ENCODE measurements at places on chromosomes 3 and 15.

GRCh38 chr3:121481106-121481880, 64.5 kb downstream of the POLQ start:
- no peak for DNase-seq

DNA sequence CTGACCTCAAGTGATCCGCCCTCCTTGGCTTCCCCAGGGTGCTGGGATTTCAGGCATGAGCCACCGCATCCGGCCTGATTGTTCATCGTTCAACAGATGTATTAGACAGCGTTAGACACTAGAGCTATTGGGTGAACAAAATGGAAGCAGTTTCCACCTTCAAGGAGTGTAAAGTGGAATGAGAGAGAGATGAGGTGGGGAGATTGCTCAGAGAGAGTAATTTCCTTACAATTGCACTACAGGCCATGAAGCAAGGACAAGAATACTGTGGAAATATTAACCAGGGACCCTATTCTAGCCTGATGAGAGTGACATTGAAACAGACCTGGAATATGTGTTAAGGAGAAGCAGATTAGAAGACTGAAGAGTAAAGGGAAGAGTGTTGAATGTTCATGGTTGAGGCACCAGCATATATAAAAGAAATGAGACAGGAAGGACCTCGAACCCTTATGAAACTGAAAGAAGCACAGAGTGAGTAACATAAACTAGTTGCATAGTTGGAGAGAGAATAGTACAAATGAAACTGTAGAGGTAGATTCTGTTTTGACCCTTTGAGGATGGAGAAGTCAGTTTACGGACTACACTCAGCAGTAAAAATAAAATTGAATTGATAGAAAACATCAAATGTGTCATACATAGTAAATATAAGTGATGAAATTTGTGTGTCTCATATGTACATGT, 7.2 kb downstream of the RTF1 start:
- no peak for DNase-seq

GRCh38 chr3:130507746-130508145, 9.2 kb upstream of the COL6A6 start:
- DNase-seq, result no peak

- no peak for DNase-seq
Measured at GRCh38 chr3:78645628-78646310, 1122.0 kb downstream of the ROBO1 start.

GRCh38 chr3:83802801-83803200, 1156.0 kb upstream of the CADM2 start:
- no peak for DNase-seq

GRCh38 chr15:30962079-30962478, 29.3 kb downstream of the MTMR10 start:
- DNase-seq, result no peak

- no peak for DNase-seq
Measured at GRCh38 chr3:174441588-174442301, 417.4 kb upstream of the NAALADL2 start.

GRCh38 chr3:14431452-14431916, 29.1 kb downstream of the SLC6A6 start:
- peak; percentile 40 for DNase-seq

DNA sequence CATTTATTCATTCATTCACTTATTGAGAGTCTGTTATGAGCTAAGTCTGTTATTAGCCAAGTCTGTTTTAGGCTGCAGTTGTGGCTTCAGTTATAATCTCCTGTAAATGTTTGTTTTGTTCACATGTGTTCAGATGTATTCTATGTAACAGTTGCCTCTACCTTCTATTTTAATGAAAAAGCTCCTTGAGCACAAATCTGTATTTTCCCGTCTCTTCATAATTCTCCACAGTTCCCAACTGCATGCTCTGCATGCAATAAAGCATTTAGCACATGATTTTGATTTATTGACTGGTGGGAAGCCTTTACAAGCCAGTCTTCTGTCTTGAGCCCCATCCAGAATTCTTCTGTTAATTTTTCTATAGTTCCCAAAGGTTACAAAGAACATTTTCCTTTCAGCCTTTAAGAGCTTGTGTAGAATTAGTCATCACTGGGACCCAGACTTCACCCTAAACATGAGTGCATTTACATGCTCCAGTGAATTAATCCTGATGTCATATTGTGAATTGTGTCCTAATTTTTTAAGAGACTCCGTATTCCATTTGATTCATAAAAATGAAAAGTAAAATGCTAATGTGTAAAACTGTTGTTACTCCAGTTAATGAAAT, 122.3 kb upstream of the NR2E3 start:
- DNase-seq, result no peak

DNA sequence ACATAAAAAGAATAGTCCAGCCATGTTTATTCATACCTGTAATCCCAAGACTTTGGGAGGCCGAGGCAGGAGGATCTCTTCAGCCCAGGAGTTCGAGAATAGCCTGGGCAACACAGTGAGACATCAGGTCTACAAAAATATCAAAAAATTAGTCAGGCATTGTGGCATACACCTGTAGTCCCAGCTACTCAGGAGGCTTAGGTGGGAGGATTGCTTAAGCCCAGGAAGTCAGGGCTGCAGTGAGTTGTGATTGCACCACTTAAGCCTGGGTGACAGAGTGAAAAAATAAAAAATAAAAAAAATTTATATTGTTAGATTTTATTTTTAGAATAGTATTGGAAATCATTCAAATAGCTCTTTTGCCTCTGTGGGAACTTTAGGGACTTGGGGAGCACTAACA, 12.8 kb upstream of the TM4SF1 start:
- DNase-seq, result no peak

DNA sequence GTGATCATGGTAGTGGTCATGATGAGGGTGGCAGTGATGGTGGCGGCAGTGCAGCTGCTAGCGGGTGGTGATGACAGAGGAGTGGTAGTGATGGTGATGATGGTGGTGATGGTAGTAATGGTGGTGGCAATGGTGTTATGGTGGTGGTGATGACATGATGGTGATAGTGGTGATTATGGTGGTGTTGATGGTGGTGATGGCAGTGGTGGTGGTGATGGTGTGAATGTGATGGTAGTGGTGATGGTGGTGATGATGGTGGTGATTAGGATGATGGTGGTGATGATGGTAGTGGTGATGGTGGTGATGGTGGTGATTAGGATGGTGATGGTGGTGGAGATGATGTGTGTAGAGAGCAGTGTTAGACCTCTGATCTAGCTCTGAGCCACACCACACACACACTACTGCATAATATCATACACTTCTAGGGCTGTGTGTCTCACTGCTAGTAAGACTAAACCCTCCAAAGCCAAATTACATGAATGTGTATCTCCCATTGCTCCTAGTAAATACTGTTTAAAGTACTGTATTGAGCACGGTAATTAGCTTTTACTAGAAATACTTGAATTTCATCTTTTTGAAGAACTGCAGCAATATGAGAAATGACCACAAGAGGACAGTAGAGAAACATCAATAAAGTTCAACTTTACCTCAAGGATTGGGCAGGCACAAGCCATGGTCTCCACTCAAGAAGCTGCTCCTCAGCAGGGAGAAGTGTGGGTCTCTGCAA, 28.8 kb downstream of the TMED3 start:
- DNase-seq, result no peak

DNA sequence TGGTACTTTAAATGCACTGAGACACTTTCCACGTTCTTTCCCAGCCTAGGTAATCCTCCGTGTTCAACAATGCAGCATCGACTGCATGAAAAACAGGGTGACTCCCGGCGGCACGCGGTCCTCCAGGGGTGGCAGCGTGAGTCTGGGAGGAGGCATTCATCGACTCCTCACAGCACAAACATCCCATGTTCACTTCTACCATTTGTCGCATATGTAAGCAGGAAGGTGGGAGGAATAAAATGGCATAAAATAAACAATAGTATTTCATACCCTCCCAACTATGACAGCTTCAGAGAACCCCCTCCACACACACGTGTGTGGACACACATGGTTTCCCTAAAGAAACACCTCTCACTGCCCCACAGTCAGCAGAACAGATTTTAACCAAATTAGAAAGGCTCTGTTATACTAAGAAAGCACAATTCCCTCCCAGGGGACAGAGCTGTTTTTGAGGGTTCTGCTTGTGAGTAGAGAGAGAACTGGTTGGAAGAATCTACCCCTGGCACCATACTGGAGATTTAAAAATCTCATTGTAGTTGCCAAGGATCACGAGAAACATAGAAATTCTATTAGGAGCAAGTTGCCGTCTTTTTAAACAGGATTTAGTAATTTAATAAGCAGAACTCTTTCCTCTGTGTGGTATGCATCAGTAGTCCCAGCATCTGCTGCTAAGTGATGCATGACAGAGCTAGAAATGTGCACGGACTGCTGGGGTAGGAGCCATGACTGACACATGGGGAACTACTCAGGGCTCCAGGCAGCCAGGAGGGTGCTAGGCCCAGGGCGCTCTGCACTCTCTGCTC, 6.0 kb downstream of the FAM43A start:
- no peak for DNase-seq

GRCh38 chr3:107630779-107631178, 108.0 kb downstream of the BBX start:
- no peak for DNase-seq

DNA sequence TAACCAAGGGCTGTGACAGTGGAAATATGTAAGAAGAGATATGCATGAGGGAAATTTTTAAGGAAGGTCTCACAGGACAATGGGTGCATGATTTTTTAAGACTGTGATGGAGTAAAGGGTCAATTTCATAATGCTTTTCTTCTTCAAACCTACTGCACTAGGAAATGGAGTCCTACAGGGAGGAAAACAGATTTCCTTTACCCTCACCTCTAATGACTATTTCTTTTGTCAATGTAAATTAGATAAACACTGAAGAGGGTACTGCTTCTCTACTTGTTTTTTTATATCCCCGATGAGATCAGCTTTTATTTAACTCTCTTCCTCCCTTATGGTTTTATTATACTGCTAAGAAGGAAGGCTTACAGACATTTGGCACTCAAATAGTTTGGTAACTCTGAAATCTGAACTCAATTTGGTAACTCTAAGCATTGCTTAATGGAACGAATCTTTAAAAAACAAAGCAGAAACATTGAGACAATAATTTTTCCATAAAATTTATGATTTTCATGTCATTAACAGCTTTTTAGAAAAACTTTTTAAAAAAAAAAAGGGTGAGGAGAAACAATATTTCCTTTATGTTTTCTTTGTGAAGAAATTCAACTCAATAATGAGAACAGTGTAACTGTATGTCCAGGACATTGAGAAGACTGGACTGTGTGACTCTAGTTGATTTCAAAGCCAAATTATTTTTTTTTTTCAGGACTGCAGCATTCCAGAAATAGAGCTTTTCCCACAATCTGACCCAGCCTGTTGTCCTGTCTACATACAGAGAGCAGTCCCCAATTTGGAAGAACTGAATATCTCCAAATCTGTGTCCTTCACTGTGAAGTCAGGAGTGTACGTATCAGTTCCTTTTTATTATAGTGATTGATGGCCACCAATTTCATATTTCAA, 64.4 kb downstream of the CRYBG3 start:
- DNase-seq, result no peak

- DNase-seq, result no peak
Measured at GRCh38 chr15:25789616-25789999, 73.5 kb downstream of the ATP10A start.

DNA sequence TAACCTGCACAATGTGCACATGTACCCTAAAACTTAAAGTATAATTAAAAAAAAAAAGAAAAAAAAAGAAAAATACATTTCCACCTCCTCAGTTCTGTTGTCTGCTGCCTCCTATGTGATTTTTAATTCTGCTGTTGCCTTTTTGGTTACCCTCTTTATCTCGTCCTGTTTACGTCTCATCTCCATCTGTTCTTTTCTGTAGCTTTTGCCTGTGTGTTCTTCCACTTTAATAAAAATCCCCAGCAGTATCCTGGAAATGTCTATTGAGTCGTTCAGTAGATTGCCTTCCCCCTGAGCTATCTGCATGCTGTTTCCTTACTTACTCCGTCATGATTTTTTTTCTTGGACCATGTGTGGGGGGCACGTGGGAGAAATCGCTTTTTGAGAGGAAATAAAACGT, 302.5 kb downstream of the FEZF2 start:
- DNase-seq, result no peak

DNA sequence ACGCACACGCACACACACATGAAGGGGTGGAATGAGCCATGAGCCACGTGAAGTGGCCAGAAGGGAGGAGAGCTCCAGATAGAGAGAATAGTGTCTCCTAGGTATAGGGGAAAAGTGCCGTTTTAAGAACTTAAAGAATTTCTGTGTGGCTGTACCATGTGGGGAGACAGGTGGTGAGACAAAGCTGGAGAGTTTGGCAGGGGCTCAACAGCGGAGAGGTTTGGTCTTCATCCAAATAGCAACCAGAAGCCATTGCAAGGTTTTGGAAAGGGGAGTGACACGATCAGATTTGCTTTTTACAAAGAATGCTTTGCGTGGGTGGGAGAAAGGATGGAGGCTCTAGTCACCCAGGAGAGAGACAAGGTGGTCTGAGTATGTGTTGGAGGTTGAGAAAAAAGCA, 146.0 kb downstream of the IL20RB start:
- no peak for DNase-seq

DNA sequence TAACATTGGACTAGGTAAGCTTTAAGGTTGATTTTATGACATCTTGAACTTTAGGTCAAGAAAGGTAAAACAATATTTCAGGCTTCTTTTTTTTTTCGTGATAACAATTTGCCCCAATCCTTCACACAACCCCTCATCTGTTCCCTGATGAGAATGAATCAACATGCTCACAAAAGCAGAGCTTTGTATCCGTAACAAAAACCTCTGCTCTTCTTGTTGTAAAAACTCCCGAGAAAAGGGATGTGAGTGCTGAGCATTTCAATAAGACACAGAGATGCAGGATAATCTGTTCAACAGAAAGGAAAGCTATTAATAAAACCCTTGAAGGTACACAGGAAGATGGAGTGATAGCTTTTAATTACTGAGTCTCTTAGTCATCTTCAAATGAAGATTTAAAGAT, 94.3 kb downstream of the RAD18 start:
- no peak for DNase-seq

- DNase-seq, result peak; percentile 47
Measured at GRCh38 chr3:111715911-111716523, 120.9 kb upstream of the ZBED2 start.

All from stimulated activated naive CD4-positive, alpha-beta T cell treated with Interleukin-2 at 50 U/mL for 16 hours (primary cell).